IMR-90 (cell line): ENCODE measurements at places on chromosomes 4 and X. TPM values are rescaled to one million over a fixed set of nuclear protein-coding genes. Genes with fewer than 3 reads are reported as not detected.

- no peak for DNase-seq
- no peak overlapping the region for H3K27ac ChIP-seq
- no peaks in the 10 kb centered on the region for H3K27me3 ChIP-seq
- H3K4me3 ChIP-seq: no peak overlapping the region
- no peaks in the 10 kb centered on the region for H3K36me3 ChIP-seq
These were observed 35.4 kb upstream of the UGT2A3 start for GRCh38 chr4:68987007-68987406.

DNA sequence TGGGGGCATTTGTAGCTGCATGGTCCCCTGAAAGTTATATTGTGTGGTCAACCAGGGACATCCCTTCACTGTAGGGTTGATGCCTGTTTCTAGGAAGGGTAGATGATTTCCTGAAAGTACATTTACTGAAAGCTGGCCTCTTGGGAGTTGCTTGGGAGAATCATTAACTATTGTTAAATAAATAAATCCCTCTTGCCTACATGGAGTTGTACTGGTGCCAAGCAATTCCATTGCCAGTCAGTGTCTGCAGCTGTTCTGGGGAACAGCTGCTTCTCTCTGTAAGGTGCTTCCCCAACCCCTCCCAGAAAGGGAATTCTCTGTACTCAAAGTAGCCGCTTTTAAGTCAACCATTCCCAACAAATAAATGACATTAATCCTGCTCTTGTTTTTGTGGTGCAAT, 51.1 kb downstream of the C4orf51 start:
- no peak overlapping the region for H3K27ac ChIP-seq
- no peak overlapping the region for H3K4me3 ChIP-seq
- peak; percentile 90 for DNase-seq
- no peaks in the 10 kb centered on the region for H3K27me3 ChIP-seq
- H3K4me1 ChIP-seq: peaks cover 21% of the 10 kb centered on the region

DNA sequence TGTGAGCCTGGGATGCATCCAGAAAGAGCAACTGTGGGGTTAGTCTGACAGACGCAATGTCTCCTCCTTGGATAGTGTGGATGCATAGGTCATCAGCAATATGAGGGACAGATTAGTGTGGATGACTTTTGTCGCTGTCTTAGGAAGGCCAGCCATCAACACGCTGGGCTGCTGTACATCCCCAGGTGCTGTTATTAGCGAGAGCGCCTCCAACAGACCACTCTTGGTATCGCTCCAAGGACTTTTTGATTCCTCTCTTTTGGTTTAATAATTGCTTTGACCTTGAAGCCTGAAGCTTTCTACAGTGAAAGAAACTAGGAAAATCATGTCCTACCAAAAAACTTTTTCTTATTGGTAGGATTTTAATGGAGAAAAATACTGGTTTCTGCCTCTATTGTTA, 76.7 kb downstream of the TMEM131L start:
- peaks cover 8% of the 10 kb centered on the region for H3K4me1 ChIP-seq
- no peak overlapping the region for H3K4me3 ChIP-seq
- DNase-seq: no peak
- no peak overlapping the region for H3K27ac ChIP-seq
- no peaks in the 10 kb centered on the region for H3K36me3 ChIP-seq

- H3K4me1 ChIP-seq: peaks cover 16% of the 10 kb centered on the region
- no peak overlapping the region for H3K27ac ChIP-seq
- H3K4me3 ChIP-seq: no peak overlapping the region
- peaks cover 9% of the 10 kb centered on the region for H3K36me3 ChIP-seq
- DNase-seq: no peak
These were observed 16.7 kb upstream of the S100P start for GRCh38 chr4:6676722-6677558.

DNA sequence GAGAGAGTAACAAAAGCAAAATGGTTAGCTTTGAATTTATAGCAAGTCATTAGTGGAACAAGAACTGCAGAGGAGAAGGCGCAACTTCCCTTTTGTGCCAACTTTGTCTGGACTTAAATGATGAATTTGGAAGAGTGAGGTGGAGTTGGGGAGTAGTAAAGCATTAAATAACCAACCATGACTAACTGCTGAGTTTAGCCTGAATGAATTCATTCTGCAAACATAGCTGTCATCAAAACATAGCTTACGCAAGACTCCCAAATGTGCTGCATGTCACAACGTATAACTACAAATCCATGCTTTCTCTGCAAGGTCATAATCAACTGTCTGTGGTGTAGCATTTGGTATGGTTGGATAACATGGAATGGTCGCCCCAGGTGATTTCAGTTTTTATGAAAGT, 75.9 kb upstream of the RPL34 start:
- H3K27me3 ChIP-seq: peaks cover 4% of the 10 kb centered on the region; the same call in 1 of the 2 replicates
- no peak overlapping the region for H3K27ac ChIP-seq
- peak; percentile 43 for DNase-seq
- no peak overlapping the region for H3K4me3 ChIP-seq

DNA sequence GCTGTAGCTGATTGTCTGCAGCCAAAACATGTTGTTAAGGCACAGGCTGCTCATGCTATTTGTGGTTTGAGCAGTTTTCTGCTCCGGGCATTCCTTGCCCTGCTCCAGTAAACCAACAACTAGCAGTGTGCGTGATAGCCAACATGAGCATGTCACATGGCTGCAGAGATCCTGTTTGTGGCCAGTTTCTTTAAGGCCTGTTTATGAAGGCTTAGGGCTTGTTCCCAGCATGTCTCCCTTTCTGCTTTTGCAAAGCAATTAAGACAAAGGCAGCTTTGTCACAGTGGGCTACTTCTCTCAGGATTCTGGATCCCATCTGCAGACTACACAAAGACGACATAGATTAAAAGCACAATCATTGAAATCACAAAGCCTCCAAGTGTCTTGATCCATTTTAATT, 160.5 kb downstream of the ZNF518B start:
- H3K36me3 ChIP-seq: no peaks in the 10 kb centered on the region
- H3K27me3 ChIP-seq: no peaks in the 10 kb centered on the region
- H3K27ac ChIP-seq: no peak overlapping the region
- H3K4me1 ChIP-seq: no peaks in the 10 kb centered on the region
- no peak overlapping the region for H3K4me3 ChIP-seq

DNA sequence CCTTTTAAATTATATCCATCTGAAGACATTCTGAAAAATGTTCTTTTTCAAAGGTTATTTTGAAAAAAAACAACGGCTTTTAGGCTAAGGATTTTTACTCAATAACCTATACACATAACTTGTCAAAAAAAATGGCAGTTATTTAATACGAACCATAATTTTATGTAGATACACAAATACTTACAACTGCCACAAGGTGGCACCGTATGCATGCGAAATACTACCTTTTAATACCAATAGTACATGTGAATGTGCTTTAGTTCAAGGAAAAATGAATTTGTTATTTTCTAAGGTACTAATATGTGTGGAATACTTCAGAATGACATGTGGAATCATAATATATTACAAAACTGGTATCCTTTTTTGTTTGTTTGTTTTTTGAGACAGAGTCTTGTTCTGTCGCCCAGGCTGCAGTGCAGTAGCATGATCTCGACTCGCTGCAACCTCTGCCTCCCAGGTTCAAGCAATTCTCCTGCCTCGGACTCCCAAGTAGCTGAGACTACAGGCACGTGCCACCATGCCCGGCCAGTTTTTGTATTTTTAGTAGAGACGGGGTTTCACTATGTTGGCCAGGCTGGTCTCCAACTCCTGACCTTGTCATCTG, 4.6 kb upstream of the MAD2L1 start:
- peaks cover 7% of the 10 kb centered on the region for H3K4me1 ChIP-seq
- H3K27ac ChIP-seq: no peak overlapping the region
- peak; percentile 80 for DNase-seq
- H3K36me3 ChIP-seq: no peaks in the 10 kb centered on the region
- no peaks in the 10 kb centered on the region for H3K27me3 ChIP-seq
- H3K4me3 ChIP-seq: no peak overlapping the region

GRCh38 chr4:10803713-10804343, 119.3 kb upstream of the CLNK start:
- H3K4me1 ChIP-seq: no peaks in the 10 kb centered on the region
- H3K27me3 ChIP-seq: peaks cover 2% of the 10 kb centered on the region; the same call in 1 of the 2 replicates
- H3K27ac ChIP-seq: no peak overlapping the region
- DNase-seq: no peak
- H3K4me3 ChIP-seq: no peak overlapping the region

DNA sequence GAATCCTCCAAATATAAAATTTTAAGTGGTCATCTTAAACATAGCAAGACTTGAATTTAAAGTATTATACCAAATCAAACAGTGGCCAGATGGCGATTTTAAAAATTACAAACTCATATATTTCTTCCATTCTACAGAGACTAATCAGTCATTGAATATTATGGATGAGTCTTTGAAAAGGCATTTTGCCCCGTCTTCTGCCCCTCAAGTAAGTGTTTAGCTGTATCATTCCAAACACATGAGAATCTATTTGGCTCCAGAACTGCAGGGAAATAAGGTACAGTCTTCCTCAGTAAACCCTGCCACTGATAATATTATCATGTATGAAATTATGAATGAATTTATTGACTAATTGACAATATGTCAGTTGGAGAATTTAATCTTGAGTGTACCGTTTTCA, 191.0 kb downstream of the SLC7A11 start:
- H3K4me1 ChIP-seq: peaks cover 24% of the 10 kb centered on the region
- H3K36me3 ChIP-seq: no peaks in the 10 kb centered on the region
- DNase-seq: peak; percentile 79
- no peak overlapping the region for H3K27ac ChIP-seq
- no peaks in the 10 kb centered on the region for H3K27me3 ChIP-seq
- no peak overlapping the region for H3K4me3 ChIP-seq

- peak; percentile 6 for DNase-seq
- H3K36me3 ChIP-seq: no peaks in the 10 kb centered on the region
- H3K4me1 ChIP-seq: no peaks in the 10 kb centered on the region
- H3K27me3 ChIP-seq: no peaks in the 10 kb centered on the region
These were observed 151.7 kb upstream of the RPS6KA6 start for GRCh38 chrX:84339507-84340364.

DNA sequence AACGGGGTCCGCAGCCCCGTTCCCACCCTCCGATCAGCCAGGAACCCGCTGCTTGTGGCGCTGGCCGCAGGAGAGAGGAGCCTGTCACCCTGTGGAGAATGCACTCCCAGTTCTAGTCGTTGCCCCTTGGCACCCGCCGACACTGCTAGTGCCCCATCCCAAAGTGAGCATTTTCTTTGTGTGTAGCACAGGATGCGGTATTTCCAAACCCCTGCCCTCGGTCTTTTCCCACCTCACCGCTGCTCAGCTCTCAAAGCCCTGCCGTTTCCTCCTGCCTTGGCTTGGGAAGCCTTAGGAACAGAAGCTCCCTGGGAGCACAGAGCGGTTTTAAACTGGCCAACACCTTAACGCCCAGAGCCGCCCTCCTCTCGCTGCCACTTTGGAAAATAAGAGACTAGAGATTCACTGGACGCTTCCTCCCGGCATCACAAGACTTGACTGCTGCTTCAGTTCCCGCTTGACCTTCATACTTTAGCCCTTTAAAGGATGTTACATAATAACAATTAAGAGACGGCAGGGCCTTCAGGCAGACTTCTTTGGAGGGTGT, 772 bp downstream of the CYP4V2 start:
- no peaks in the 10 kb centered on the region; the same call in 1 of the 2 replicates for H3K27me3 ChIP-seq
- H3K4me1 ChIP-seq: no peaks in the 10 kb centered on the region; the same call in 1 of the 2 replicates
- peak overlapping the region; percentile 75 for H3K4me3 ChIP-seq
- H3K36me3 ChIP-seq: peaks cover 2% of the 10 kb centered on the region; the same call in 1 of the 2 replicates
- peak; percentile 48 for DNase-seq

DNA sequence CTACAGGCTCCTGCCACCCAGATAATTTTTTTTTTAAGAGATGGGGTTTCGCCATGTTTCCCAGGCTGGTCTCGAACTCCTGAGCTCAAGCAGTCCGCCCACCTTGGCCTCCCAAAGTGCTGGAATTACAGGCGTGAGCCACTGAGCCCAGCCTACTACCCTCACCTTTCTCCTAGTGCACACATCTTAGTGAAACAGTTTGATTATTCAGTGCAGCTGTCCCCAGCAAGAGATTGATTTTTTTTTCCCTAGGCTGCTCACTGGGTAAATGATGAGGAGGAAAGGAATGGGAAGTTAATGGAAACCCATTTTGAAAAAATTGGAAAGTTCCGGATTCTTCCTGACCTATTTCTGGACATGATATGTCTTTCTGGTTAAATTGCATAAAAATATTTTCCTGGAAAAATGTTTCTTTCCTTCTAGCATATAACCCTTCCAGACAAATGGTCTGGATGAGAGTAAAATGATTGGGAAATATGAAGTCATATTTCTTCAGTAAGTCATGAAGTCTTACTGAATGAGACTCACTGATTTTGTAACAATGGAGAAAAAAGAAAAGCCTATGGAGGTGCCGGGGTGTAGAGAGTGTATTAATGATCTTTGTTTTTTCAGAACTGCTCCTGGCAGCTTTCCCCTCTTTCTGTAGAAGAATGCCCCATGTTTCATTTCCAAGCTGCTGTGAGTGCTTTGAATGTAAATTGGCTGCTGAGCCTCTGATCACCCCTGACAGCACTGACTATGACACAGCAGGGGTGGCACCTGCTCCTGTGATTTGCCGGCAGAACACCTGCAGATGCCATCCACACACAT, 19.5 kb upstream of the ZNF41 start:
- no peaks in the 10 kb centered on the region for H3K36me3 ChIP-seq
- peak; percentile 61 for DNase-seq
- H3K4me3 ChIP-seq: no peak overlapping the region
- no peak overlapping the region for H3K27ac ChIP-seq
- 0 out of 2 replicates have a peak, but pooled peaks cover 2% of the 10 kb centered on the region for H3K27me3 ChIP-seq
- H3K4me1 ChIP-seq: peaks cover 5% of the 10 kb centered on the region

- no peak for DNase-seq
- H3K27me3 ChIP-seq: no peaks in the 10 kb centered on the region
- no peak overlapping the region for H3K27ac ChIP-seq
- no peaks in the 10 kb centered on the region for H3K4me1 ChIP-seq
- no peak overlapping the region for H3K4me3 ChIP-seq
These were observed 187.5 kb upstream of the ETNPPL start for GRCh38 chr4:108950158-108950915.

DNA sequence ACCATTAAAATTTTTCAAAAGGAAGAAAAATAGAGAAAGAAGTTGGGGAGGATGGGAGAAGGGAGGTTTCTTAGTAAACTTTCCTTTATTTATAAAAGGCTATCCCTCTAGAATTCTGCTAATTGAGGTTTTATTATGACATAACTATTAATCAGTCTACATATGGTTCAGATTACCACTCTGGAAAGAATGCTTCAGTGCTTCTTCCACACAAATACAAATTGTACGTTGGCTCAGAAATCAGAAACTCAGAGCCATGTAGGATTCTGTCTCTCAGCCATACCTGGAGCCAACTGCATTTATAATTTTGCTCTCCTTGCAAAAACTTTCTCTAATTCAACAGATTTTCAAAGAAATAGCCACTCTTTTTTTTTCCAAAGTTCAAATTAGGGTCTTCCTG, 37.1 kb downstream of the SRPX start:
- H3K27me3 ChIP-seq: peaks cover 4% of the 10 kb centered on the region
- H3K36me3 ChIP-seq: no peaks in the 10 kb centered on the region
- no peak overlapping the region for H3K27ac ChIP-seq

The PSAPL1 gene
- total RNA-seq: not detected in 2 replicates

The CFAP99 gene
- not detected in 2 replicates for total RNA-seq

The RASL11B gene
- total RNA-seq: 0.18 and 0.28 TPM in 2 replicates

The AMTN gene
- not detected in 2 replicates for total RNA-seq

The EPGN gene
- total RNA-seq: 0.18 TPM in 1 of 2 replicates, not detected in the other

The HERC5 gene
- under 0.01 TPM in 2 replicates for total RNA-seq
